Heart right ventricle (tissue), 16 donors: ENCODE measurements at places on chromosomes 6 and 20.

DNA sequence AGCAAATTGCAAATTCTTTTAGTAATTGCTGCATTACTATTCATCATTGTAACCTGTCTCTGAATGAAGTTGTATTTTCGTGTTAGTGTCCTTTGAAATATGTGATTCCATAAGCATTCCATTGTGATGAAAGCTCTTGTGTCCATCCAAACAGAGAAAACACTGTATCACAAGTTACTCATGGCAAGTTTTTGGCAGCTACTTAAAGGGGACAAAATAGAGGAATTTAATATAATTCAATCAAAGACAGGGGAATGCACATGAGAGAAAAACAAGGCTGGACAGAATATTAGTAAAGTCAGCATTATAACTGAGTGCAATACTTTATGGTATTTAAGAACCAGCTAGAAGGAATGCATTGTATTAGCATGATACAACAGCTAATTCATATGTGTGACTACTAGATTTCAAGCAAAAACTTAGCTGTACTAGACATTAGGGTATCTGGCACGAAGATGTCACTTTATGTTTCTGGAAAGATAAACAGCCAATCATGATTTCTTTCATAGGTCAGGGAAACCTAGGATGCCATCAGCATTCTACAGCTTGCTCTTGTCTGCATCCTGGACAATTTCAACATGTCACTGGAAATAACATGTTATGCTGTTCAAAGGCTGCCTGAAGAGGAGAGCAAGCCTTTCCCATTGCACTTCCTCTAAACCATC lies 270.6 kb upstream of the MARCKS start:
- no peak for DNase-seq

DNA sequence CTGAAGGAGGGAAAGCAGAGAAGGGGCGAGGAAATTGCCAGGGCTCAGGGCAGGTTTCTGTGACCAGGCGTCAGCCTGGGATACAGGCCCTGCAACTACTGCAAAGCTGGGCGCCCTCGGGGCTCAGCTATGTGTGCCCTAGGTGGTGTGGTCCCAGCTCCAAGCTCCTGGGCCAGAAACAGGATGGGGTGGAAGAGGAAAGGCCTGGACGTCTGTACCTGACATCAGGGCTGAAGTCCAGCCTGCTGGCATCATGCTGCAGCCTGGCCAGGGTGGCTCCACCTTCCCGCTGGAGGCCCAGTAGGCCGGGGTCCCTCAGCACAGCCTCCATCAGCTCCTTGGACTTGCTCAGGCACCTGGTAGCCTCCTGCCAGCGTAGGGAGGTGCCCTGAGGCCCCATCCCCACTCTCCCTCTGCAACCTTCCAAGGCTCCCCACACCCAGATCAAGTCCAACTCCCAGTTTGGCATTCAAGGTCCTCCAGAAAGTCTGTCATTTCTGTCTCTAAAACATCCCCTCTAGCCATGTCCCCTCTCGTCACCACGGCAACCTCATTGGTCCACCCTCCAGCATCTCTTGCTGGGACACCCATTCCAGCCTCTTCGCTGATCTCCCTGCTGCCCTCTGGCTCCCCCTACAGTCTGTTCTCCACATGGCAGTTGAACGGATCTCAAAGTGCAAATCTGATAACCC lies 38.2 kb downstream of the KIAA1755 start:
- DNase-seq, result peak; percentile 65

DNA sequence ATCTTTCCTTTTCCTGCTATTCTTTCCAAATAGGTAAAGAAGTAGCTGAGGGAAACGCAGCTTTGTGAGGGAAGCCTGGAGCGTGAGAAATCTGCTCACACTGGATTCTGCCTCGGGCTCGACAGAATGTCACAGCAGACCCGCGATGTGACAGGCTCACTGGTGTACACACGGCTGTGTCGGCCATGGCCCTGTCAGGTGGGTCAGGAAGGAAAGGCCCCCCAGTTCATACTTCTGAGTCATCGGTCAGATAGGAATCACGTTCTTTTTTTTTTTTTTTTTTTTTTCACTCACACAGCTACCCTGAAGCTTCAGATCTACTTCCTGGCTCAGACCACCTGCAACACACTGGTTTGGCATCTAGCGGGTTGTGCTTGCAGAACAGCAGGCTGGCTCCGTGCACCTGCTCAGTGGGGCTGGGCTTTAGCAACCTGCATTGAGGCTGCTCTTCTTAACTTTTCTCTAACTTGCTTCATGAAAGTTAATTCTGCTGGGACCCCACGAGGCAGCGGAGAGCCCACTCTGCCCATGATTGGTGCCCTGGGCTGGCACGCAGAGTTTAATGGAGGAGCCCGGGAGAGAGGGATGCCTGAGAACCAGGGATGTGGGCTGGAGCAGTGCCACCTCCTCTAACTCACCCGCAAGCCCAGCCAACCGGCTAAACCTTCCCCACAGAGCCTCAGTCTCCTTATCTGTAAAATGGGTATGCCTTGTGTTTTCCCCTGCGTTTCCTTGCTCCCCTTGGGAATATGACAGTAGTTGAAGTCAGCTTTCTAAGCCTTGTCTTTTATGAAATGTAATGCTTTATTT lies 61.5 kb upstream of the FNDC1 start:
- no peak for DNase-seq

DNA sequence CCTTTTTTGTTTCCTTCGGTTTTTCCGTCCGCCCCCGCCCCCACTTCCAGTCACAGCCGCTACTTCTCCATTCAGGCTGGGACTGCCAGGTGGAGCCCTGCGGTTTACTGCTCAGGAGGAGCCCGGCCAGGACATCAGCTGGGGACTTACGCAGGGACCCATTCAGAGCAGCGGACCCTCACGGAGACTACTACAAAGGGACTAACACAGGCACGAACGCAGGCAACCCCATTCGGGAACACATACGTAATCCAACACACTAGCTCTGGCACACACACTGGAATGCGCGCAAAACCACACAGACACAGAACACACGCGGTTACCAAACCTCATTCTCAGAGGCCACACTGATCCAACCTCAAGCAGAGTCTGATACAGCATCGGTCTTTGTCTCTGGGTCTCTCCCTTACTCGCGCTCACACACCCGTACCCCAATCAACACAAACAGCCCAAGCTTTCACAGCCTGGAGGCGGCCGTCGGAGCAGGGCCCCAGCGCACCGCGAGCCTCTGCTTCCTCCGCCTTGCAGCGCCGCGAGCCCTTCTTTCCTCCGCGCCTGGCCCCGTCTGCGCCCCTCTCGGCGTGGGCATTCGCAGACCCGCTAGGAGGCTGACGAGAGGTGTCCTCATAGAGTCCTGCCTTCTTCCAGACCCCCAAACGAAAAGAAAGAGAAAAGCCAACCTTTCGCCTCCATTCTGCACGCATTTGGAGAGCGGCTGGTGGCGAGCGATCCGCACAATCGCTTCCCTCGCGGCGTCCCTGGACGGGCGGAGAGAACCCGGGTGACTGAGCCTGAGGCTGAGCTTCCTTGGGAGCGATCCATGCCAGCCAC lies 1.1 kb upstream of the SLC32A1 start:
- no peak for DNase-seq
